SK-N-SH treated with all-trans-retinoic acid at 6 μM for 48 hours (cell line): ENCODE measurements at places on chromosomes 1 and 21.

DNA sequence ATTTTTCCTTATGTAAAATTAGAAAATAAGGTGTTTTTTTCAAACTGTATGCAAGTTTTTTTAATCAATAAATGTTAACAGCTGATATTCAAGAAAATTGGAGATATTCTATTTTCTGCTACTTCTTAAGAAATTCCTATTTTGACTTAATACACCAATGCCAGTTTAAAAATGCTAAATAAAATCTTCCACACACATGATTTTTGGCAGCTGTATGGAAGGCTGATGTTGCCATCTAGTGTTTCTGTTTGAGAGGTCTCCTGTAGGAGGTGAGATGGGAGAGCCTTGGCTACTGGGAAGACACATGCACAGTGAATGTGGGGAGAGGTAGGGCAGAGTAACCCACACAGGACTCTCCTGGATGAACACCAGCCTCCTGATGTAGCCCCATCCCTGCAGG lies 29.2 kb upstream of the OR2B11 start:
- peak; percentile 96 for ATAC-seq

DNA sequence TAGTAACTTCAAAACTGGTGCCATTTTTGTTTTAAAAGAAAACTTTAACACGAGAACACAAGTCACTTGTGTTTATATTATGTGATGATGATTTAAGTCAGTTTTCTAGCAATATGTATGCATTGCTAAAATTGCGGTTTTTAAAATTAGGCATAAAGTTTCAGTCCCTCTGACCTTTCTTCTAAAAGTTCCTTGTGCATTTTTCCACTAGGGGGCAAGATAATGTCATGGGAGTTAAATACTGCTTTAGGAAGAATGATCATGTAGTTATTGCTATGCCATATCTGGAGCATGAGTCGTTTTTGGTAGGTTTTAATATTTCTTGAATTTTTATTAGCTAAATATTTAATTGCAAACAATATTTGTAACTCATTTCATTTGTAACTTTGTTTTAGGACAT lies 10.7 kb downstream of the CDC7 start:
- ATAC-seq: peak; percentile 78

- ATAC-seq: no peak
These were observed 30.2 kb downstream of the TMEM50B start for GRCh38 chr21:33449616-33450015.

- no peak for ATAC-seq
These were observed 3.2 kb upstream of the AK2 start for GRCh38 chr1:33039840-33040239.

DNA sequence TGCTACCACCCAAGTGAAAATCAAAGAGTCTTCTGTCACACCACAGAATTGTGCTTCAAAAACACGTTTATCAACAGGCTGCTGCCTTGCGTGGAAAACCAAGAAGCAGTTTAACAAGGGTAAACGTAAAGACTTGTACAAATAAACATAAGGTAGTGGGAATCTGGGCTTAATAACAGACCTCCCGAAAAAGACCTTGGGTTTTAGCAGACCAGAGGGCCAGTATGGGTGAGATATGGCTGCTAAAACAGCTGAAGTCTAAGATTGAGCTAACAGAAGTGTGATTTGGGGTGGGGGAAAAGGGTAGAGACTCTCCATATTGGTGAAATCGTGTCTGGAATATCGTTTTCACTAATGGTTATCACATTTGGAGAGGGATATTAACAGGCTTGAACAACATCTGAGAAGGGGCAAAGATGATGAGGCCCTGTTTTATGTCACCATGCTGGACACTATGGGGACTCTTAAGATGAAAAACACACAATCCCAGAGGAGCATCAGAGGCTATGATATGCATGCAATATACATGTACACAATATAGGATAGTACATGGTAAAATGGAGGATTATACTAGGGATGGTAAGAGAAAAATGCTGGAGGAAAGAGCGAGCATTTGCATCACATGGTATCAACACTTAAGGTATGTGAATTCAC lies 1.4 kb downstream of the MOV10 start:
- no peak for ATAC-seq

GRCh38 chr1:67652800-67653199 lies 32.2 kb upstream of the GADD45A start:
- ATAC-seq: peak; percentile 83

DNA sequence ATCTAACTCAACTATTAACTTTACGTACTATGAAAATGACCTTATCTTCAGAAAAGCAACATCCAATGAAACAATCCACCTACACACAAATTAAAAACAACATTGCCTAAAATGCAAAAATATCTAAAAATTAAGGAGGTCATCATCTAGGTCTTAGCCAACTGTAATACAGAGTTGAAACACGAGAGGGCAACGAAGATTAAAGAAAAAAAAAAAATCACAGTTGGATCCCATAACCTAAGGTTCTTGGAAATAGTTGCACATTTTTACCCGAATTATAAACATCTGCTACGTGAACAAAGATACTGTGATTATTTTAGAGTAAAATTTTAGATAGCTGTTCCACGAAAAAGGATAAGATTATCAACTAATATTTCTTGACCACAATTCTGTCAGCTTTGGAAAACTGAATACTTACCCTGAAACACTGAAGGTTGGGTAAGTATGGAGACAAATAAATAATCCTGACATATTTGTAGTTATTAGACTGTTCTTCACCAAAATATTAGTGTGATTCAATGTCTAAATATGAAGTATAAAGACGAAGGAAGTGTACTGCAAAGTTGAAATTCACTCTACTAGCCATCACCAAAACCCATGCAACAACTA lies 88.0 kb upstream of the AK4 start:
- ATAC-seq: peak; percentile 70
